Activated CD8-positive, alpha-beta T cell treated with anti-CD3 and anti-CD28 coated beads, Interleukin-2, amount 10 ng/mL, durations not matched to agents 7 days and 5 days (primary cell): ENCODE measurements at places on chromosomes 6 and 20. TPM values are rescaled to one million over a fixed set of nuclear protein-coding genes. Genes with fewer than 3 reads are reported as not detected.

The TTLL9 gene
- total RNA-seq: not detected

The SCRT2 gene
- not detected for total RNA-seq

The CFAP61 gene
- not detected for total RNA-seq

DNA sequence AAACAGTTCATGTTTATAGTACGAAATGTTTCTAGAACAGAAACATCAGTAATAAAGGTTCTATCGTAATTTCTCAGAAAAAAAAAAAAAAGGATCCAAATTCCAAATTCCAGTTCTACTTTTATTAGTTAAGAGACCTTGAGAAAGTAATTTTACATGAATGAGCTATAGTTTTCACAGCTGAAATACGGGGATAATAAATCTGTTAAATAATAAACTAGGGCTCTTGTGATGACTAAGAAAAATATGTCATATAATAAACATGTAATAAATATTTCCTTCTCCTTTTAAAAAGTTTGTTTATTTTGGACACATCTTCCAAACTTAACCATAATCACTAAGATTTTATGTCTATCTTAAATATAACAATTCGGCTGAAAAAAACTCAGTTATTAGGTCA lies 17.8 kb downstream of the RARS2 start:
- no peak for DNase-seq

- no peak for DNase-seq
Measured at GRCh38 chr6:76866091-76866915, 597.0 kb downstream of the HTR1B start.

- DNase-seq: no peak
Measured at GRCh38 chr20:23955896-23956295, 32.7 kb downstream of the GGTLC1 start.

- no peak for DNase-seq
Measured at GRCh38 chr20:50027611-50028105, 44.9 kb downstream of the SNAI1 start.

- DNase-seq: no peak
Measured at GRCh38 chr6:109230453-109230852, 135.1 kb downstream of the CEP57L1 start.

DNA sequence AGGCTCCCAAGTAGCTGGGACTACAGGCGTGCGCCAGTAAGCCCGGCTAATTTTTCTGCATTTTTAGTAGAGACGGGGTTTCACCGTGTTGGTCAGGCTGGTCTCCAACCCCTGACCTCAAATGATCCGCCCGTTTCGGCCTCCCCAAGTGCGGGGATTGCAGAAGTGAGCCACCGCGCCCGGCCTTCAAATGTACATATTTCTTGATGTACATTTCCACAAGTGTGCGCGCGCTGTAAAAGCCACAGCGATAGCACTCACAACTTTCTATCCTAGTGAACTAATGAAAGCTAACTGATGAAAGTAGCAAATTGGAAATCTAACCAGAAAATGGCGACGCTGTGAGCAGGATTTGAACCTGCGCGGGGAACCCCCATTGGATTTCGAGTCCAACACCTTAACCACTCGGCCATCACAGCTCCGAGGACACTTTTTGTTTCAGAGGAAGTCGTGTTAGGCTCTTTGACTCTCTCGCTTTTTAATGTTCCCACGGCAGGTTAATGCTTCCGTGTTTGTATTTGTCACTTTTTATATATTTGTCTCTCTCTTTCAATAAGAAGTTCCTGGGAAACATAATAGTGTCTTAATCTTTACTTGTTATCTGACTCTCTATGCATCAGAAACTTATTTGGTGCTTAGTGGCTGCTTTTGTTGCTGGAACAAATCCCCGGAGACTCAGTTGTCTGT lies 199.4 kb upstream of the ZNF184 start:
- DNase-seq: peak; percentile 72

- DNase-seq: no peak
Measured at GRCh38 chr6:107082045-107082444, 33.3 kb downstream of the BEND3 start.

- no peak for DNase-seq
Measured at GRCh38 chr6:106247293-106247692, 78.3 kb downstream of the ATG5 start.

- DNase-seq: no peak
Measured at GRCh38 chr20:38186788-38187221, 21.7 kb upstream of the TGM2 start.

DNA sequence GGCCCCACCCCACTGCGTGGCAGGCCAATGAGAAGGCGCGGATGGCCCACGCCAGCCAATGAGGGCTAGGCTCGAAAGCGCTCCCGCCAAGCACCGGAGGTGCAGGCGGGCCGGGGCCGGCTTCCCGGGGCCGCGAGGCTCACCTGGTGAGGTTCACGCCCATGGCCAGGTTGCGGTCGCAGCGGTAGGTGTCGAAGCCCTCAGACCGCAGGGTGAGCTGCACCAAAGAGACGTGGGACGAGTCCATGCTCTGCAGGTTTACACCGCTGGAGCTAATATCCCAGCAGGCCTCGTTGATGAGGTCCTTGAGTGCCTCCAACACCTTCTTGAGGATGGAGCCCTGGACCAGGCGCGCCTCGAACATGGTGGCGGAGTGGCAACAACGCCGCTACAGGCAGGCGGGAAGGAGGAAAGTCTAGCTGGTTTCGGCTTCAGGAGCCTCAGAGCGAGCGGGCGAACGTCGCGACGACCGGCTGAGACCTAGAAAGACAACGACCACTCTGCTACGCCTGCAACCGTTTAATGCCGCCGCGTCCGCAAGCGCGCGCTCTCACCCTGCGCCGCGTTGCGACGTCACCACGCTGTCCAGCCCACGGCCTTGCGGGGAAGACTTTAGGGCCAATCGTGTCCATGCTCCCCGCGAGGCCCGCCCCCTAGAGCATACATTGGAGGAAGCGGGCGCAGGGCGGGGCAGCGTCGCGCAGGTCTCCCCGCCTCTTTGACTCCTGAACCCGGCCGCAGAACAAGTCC lies at the start of gene PCNA:
Gene PCNA (minus strand): TSS at position 524 of the 750 bp plus-strand sequence. CDS start 160 bp downstream, at position 364.
- DNase-seq: peak; percentile 99
